ENCODE measurements at places on chromosomes 13 and 19.

- no peak for DNase-seq
Measured at GRCh38 chr13:28485551-28485950, 9.4 kb downstream of the FLT1 start.

DNA sequence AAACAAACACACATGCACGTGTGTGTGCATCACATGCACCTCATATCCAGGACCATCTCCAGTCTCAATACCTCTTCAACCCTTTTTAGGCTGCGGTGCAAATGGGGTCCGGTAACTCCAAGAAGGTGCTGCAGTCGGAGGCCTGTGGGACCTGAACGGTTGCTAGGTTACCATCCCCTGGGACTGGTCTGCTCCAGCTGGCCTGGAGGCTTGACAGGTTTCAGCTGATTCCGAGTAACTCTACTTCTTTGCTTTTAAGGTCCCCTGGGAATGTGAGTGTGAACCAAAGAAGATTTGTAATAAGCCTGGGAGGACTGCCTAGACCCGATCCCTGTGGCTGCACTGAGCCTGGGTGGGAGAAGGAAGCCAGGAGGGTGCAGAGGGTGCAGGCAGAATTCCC is 117.5 kb downstream of the CCNA1 start:
- no peak for DNase-seq

GRCh38 chr19:12873891-12874745 is 7.1 kb downstream of the DNASE2 start:
- no peak for DNase-seq

DNA sequence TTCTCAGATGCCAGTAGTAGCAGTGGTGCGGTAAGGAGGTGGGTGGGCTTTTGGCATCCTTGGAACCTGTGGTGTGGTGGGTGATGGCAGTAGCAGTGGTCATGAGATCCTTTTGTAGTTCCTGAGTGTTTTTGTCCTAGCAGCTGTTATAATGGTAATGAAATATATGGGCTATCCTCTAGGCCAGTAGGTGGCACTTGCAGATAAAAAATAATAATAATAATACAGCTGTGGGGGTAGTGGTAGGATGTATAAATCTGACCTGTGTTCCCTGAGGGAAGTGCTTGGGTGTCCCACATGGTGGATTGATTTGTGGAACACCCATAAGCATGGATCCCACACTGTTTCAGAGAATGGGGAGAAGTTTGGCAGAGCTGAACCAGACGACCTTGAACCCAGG is 334.0 kb downstream of the SLITRK5 start:
- DNase-seq = no peak

- DNase-seq = no peak
Measured at GRCh38 chr13:40384976-40385857, 281.2 kb downstream of the FOXO1 start.

DNA sequence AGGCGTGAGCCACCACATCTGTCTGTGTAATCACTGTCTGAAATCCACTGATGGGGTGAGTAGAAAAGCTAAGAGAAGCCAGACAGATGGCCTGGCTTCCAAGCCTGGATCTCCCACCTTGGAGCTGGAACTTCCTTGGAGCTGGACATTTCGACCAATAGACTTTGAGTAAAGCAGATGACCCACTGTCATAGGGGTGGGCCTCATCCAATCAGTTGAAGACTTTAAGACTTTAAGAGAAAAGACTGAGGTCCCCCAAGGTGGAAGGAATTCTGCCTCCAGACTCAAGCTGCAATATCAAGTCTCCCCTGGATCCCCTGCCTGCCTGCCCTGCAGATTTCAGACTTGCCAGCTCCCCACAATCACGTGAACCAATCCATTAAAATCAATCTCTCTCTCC is 20.7 kb downstream of the VSTM1 start:
- DNase-seq = no peak

GRCh38 chr19:2352121-2352520 is 7.9 kb upstream of the TMPRSS9 start:
- DNase-seq = no peak

- DNase-seq = no peak
Measured at GRCh38 chr13:48828962-48829411, 146.7 kb upstream of the FNDC3A start.

- no peak for DNase-seq
Measured at GRCh38 chr19:48896191-48896720, 2.3 kb downstream of the TULP2 start.

DNA sequence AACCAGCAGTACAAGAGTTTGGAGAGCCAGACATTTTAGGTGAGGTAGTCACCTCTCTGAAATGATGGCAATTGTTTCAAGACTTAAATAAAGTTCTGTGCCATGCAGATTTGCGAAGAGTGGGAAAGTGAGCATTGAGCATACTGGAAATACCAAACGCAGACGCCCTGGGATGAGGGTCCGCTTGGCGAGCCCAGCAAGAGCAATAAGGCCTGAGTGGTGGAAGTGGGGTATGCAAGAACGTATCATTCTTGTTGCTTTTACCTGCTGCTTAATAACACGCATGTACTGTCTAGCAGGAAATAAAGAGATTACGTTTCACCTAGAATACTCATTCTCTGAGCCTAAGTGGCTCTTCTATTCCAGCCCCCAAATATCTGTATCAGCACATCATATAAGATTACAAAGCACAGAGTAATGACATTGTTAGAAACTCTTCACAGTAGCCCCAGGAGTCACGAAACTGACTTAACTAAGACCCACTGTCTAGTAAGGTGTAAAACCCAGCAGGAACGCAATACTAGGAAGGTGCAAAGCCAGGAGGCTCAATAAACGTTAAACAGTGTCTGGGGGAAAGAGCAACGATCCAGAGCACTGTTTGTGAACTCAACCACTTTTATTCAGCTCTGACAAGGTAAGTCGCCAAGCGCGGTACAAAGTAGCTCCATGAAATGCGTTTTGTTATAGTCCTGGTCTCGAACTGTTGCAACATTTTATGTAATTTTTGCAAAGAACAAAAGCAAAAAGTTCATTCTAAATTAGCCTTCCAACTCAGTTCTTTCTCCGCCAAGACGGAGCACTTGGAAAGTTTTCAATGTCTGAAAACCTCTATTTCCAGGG is 1.2 kb downstream of the RCBTB2 start:
- DNase-seq = no peak

DNA sequence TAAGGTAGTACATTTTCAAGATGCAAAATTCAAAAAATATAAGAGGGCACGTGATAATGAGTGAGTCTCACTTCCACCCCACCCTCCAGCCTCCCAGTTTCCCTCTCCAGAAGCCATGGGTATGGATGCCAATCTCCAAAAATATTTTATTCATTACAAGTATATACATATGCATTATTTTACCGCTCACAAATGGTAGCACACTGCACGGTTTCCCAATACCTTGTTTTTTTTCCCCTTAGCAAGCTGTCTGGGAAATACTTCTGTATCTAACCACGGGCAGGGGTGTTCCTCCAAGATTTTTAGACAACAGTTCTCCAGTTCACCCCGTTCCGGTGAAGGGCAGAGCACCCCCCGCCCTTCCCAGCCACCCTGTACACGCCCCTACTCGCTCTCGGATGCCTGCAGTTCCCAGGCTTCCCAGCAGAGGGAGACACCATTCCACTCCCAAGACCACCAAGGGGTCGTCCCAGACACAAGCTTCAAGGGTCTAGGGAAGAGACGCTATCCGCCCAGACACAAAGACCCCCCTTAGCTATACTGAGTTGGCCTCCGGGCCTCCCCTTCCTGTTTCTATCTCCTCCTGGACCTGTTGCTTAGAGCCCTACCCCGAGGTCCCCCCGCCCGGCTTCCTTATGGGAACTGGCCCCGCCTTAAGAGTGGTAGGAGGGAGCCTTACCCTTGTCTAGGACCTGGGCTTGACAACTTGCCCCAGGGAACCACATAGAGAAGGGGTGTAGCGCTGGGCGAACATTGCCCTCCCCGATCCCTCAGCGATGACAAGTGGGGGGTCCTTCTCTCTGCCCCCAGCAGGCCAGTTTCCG is 1.1 kb upstream of the FXYD3 start:
- no peak for DNase-seq

- no peak for DNase-seq
Measured at GRCh38 chr19:44720945-44721344, 22.0 kb downstream of the CEACAM16 start.

- DNase-seq = no peak
Measured at GRCh38 chr19:52566588-52566987, 3.5 kb upstream of the ZNF701 start.

GRCh38 chr13:36130552-36131221 is 495 bp downstream of the DCLK1 start:
- DNase-seq = no peak

GRCh38 chr13:108859197-108860012 is 230.0 kb downstream of the MYO16 start:
- peak; percentile 46 for DNase-seq

- no peak for DNase-seq
Measured at GRCh38 chr19:4327877-4328242, 10.8 kb downstream of the STAP2 start.

- no peak for DNase-seq
Measured at GRCh38 chr19:42420055-42420544, 7.1 kb downstream of the LIPE start.

- no peak for DNase-seq
Measured at GRCh38 chr13:29914581-29914980, 64.2 kb upstream of the UBL3 start.

- no peak for DNase-seq
Measured at GRCh38 chr13:26168237-26168814, 53.8 kb downstream of the RNF6 start.

- no peak for DNase-seq
Measured at GRCh38 chr13:64369121-64369520, 2861.0 kb downstream of the PCDH9 start.

DNA sequence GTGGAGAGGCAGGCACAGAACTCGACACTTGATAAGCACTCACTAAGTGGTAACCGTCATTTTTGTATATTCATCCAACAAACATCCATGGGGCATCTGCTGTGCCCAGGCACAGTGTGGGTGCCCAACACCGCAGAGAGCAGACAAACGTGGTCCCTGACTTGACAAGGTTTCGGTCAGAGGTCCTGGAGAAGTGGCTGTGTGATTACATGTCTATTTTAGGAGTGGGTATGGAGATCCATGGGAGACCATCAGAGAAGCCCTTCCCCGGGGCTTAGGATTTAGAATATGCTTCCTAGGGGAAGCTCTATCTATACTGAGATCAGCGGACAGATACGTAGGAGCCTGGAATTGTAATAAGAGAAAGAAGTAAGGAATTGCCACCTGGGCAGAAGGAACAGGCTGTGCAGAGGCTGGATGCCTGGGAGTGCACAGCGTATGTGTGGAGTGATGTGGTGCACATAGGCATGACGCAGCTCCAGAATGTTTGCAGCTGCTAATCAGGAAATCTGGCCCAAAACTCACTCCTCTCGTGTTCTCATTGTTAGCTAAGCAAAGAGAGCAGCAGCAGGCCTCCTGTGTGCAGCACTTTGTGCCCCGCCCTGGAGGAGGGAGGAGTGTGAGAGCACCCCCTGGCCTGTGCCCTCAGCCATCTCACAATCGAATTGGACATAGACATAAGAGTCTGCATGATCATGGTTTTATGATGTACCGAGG is 23.0 kb upstream of the IRS2 start:
- DNase-seq = no peak

DNA sequence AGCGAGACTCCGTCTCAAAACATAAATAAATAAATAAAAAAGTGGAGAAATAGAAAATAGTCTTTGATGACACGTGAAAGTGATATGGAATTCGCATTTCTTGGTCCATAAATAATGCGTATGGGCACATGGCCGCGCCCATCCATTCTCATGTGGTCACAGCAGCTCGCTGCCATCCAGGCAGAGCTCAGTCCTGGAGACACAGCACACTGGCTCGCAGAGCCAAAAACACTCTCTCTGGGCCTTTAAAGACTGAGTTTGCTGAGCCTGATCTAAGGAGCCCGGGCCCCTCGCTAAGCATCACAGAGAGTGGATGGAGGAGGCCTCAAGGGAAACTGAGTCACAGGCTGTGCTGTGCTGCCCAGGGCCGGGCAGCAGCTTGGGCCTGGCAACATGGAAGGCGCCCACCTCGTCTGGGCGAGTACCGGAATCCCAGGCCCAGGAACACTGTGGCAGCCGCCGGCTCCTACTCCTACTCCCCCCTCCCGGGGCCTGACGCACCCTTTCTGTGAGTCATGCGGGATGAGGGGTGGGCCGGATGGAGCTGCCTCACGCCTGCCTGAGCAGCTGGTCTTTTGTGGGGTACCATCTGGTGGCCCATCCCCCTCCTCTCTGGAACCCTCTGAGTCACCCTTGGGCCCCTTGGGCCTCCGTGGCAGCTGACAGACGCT is 28.9 kb upstream of the CACTIN start:
- peak; percentile 52 for DNase-seq

GRCh38 chr19:13005861-13006370 is 10.6 kb downstream of the NFIX start:
- no peak for DNase-seq
